HCEC 1CT (cell line): ENCODE measurements at places on chromosomes 12 and 14.

GRCh38 chr14:44812672-44813071, 149.1 kb downstream of the KLHL28 start:
- DNase-seq: no peak

DNA sequence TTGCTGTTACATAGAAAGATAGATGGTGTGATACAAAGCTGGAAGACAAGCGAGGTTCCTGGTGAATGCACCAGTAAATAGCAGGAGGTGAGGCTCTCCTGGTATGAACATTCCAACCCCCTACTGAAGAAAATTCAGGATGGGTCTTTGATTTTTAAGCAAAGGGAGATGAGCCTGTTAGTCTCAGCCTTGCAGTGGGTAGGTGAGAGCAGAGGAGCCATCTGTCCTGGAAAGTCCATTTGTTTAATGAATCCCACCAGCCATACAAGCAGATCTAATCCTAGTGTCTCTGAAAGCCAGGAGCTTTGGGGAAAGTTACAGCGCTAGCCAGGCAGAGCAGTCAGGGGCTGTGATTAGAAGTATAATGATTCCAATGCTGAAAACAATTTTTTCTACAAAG, 234.8 kb upstream of the FOXN3 start:
- DNase-seq: no peak

GRCh38 chr12:25332143-25332542, 81.4 kb upstream of the KRAS start:
- no peak for DNase-seq

GRCh38 chr14:95296966-95297365, 22.7 kb downstream of the CLMN start:
- no peak for DNase-seq

DNA sequence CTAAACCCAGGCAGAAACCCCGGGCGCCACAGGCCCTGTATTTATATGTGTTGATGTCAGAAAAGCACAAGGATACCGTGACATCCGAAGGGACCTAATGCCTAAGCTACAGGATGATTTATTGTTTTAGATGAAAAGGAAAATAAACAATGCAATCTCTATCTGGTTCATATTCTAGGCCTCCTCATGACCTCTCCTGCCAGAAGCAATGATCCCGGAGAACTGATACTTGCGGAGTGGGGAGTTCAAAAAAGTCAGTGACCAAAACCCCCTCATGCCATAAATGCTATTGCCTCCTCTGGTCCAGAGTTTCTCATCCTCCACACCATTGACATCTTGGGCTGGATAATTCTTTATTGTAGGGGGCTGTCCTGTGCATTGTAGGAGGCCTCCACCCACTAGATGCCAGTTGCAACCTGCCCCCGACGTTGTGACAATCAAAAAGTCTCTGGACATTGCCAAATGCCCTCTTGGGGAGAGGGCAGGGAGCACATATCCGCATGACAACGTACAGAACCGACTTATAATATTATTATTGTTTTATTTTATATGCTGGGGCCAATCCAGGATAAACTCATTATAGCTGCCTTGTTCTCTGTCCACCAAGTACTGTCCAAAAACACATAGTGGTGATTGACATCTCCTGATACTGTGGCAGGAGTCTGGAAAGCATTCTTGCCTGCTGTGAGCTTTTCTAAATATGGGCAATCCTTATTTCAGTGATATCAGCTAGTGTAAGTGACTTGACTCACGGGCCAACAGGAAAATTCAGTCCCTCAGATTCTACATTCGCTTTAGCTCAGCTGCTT, 1.1 kb upstream of the CSRP2 start:
- no peak for DNase-seq

- DNase-seq: no peak
Measured at GRCh38 chr12:662566-663292, 516 bp downstream of the NINJ2 start.

- no peak for DNase-seq
Measured at GRCh38 chr12:65956056-65956738, 131.9 kb downstream of the HMGA2 start.
